ENCODE measurements at places on chromosomes 2 and 18.

DNA sequence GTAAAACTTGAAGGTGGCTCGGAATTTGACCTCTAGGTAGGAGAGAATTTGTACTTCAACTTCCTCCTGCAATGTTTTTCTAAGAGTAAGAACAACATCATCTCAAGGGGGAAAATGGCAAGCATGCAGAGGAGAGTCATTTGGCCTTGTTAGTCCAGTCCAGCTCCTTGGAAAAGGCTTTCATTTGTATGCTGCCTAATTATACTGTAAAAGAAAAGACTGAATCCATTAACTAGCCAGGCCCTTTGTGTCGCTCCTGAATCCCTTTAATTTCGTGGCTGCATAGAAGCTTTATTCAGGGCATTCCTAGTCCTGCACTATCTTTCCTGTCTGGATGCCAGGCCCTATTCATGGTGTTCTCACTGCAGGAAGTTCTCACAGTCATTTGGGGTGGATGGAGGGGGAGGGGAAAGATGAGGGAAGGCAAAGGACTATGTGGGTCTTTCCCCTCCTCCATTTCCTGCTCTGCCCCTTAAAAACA lies 36.0 kb downstream of the PHLPP1 start:
- DNase-seq, result no peak

DNA sequence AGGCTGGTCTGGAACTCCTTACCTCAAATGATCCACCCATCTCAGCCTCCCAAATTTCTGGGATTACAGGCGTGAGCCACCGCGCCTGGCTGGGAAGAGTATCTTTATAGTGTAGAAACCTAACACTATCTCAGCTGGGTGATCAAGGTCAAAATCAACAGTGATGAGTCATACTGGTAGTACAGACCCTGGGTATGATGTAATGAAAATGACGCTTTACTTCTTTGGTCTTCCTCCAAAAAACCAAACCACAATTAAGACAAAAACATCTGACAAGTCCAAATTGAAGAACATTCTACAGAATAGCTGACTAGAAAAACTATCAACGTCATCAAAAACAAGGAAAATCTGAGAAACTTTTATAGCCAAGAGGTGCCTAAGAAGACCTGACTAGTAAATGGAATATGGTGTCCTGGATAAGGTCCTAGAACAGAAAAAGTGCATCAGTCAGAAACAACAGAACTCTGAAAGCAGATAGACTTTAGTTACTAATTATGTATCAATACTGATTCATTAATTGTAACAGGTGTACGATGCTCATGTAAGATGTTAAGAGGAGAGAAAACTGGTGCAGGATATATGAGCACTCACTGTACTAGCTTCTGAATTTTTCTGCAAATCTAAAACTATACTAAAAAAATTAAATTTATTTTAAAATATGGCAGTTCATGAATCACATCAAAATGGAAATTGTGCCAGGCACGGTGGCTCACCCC lies 25.4 kb downstream of the PDCL3 start:
- peak; percentile 23 for DNase-seq

DNA sequence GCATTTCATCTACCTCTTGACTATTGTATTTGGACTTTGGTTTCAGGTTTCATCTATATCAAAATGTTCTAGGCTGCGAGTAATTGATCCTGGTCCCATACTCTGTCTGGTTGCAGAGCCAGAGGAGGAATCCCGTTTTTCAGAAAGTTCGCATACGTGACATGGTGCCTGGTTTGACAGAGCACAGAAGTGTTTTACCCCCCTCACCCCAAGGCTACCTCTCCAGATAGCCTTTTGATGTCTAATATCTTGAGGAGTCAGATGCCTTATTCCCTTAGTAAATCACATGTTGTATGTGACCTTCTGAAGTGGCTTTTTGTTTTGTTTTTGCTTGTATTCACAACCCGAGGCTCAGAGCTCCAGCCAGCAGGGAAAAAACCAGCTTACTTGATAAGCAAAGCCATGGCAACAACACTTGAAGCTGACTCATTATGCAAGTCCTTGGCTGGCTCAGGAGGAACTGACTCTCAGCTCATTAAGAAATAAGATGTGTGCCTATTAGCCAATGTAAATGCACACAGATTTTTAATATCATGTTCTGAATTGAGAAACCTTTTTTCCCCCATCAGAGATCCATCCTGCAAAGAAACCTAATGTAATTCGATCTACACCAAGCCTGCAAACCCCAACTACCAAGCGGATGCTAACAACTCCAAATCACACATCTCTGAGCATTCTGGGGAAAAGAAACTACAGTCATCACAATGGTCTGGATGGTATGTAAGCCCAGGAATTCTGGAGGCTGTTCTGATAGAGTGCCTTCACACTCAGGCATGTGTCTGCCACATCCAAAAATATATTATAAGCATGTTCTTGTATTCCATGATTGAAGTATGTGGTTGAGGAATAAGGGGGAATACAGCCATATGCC lies 41.4 kb downstream of the OXER1 start:
- DNase-seq, result no peak

- DNase-seq, result no peak
These were observed 33.2 kb upstream of the FHOD3 start for GRCh38 chr18:36264283-36264682.

GRCh38 chr2:127585270-127585807 lies 49.9 kb downstream of the MYO7B start:
- no peak for DNase-seq

DNA sequence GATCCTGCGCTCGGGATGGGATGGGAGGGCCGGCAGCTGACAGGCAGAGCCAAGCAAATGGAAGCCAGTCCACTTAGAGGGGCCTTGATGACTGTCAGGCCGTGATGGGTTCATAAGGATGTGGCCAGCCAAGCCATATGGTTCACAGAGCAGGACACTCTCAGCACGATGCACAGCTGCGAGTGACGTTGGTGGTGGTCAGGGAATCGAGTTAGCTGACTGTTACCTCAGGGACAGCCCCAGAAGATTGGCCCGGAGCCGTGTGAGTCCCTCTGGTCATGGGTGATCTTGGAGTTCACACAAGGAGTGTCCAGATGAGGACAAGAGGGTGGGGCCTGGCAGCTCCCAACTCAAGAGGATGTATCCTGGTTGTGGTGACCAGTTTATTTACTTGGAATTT lies 70.2 kb downstream of the TPGS2 start:
- DNase-seq, result no peak

DNA sequence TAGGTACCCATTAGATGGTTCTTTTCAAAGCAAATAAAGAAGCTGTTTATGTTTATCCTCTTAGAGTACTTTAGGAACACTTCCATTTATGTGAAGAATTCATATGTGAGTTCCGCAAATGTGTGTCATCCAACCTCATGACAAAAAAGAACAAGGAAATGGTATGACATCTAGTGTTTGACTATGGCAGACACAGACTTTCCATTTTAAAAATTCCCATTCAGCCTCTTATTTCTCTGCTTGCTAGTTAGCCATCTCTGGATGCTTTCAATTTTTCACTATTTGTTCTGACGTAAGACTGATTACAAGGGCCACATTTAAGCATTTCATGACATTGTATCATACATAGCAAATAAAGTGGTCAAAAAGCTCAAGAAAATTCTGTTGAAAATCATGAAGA lies 103.0 kb downstream of the ZAP70 start:
- DNase-seq, result no peak

DNA sequence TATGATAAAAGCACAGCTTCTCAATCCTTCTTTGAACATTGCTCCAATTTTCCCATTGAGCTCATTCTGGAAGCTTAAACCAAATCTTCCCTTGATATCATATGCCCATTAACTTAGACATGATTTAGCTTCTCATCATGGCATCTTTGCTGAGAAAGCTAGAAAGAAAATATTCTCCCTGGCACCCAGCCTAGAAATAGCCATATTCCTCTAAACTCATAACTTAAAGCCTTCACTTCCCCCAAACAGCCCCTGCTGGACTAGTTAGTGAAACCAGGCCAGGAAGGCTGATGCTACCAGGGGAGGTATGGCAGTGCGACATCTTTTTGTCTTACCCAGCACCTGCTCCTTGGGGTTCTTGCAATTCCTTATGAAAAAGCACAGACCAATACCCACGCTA lies 4.3 kb downstream of the AAK1 start:
- DNase-seq, result no peak

DNA sequence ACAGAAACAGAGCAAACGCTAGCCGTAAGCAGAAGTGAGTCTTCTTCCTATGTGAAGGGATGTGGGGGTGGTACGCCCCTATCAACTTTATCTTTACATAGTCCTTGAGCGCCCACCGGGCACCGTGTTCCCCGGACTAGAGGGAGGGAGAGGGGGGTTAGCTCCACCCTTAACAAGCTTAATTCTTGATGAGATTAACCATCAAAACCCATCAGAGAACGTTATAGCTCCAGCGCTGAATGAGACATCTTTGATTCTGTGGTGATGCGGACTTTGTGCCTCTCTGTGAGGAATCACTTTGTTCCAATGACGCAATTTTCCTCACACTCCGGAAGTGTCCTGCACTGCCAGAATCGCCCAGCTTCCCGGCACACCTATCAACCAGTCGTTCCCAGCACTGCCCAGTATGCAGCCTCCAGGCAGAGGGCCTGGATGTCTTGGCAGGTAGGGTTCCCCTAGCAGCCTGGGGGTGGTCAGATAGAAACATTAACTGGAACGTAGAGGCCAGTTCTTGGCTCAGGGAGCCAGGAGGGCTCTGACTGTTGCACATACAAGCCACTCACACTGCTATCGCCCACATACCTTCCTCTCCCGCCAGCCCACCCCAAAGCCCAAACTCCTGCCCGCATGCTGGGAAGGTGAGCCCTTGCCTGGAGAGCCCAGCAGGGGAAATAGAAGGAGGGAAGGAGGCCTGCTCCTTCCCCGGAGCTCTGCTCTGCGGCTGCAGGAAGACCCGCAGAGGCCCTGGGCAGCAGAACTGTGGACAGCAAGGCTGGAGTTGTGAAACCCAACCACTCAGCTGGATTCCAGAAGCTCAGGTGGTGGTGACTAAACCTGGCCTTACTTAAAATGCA lies 1.9 kb upstream of the ODC1 start:
- no peak for DNase-seq

DNA sequence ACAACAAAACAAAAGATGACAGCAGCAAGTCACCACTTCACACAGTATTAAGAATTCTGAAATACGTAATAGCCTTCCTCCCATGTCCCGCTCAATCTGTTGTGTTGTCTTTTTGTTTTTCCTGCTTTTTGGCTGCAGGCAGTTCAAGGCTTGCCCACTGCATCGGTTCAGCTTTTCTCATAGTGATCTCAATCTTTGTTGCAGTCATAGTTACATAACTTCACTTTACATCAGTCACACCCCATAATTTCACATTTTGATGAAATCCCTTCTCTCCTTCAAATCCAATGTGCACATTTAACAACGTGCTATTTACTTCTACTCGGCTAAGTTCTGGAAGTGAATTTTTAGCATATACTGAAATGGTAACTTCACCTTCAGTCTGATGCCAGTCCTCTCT lies 33.8 kb upstream of the HAAO start:
- DNase-seq, result no peak

- no peak for DNase-seq
These were observed at the start of gene SH3RF3 for GRCh38 chr2:109128616-109129355. Gene SH3RF3 (plus strand): TSS chr2:109129205.

DNA sequence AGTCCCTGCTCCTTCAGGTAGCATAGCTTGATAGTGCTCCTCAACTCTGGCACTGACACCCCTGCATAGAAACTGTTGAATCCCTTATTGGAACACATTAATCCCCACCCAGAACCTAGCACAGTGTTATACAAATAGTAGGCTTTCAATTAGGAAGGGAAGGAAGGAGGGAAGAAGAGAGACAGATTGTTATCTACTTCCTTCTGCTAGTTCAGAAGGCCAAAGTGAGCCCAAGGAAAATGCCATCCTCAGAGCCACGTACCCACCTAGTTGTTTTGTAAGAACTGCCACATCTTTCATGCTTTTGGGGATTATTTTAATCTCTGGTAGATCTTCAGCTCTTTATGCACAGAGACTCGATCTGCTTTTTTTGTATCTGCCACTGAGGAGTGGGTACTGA lies 75.1 kb downstream of the CLHC1 start:
- DNase-seq, result no peak

GRCh38 chr2:177282181-177282641 lies 17.7 kb upstream of the NFE2L2 start:
- no peak for DNase-seq

DNA sequence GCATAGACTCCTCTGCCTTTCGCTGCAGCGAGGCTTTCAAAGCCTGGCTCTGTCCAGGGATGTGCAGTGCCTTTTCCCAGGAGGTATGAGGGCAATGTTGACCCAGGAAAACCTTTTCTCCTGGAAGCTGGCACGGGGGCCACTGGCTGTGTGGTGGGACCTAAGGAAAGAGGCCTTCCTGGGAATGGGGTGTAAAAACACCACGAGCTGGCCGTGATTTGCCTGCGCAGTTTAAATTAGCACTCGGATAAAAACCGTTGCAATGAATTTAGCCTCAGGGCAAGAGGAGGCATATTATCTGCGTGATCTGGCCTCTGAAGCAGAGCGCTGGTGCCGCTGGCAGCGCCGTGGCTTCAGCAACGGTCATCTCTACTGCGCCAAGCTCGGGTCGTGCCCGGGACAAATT lies 3.0 kb downstream of the OSR1 start:
- no peak for DNase-seq

DNA sequence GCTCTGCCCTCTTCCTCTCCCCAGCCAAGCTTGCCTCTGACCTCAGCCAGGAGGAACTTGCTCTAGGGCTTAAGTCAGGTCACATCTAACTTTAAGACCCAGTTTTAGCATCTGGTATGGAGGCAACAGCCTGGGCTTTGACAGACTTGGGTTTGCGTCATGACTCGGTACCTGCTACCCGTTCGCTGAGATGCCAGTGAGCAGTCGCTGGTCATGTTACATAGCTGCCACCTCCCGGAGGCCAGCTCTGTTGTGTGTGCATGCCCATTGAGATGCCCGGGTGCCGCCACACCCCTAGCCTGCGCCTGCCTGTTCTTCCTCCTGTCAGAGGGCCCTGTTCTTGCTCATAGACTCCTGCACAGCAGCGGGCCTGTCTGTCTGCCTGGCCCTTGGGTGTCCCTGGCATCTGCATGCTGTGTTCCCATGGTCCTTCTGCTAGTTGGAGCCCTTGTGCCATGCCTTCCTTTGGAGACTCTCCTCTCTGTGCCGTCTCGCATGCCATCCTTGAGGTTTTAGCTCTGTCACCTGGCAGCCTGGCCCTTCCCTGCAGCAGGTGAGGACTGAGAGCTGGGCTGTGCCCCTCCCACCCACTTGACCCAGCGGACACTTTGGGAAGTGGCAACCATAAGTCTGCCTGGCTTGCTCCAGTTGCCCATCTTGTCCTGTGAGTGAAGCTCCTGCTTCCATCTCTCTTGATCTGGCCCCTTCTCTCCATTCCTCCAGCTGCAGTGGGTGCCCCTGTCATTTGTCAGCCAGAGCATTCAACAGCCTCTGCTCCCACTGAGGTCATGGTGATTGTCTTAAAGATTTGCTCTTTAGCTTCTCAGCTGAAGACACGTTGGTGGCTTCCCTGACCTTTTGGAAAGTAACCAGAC lies 24.9 kb downstream of the ASAP2 start:
- DNase-seq, result no peak

Data from T-helper 22 cell (primary cell).